ENCODE measurements at places on chromosomes 5 and 9.

GRCh38 chr5:117454716-117455212 lies 880.1 kb upstream of the SEMA6A start:
- DNase-seq, result peak; percentile 53

- DNase-seq, result no peak
These were observed 107.8 kb downstream of the SMIM23 start for GRCh38 chr5:171893290-171893886.

DNA sequence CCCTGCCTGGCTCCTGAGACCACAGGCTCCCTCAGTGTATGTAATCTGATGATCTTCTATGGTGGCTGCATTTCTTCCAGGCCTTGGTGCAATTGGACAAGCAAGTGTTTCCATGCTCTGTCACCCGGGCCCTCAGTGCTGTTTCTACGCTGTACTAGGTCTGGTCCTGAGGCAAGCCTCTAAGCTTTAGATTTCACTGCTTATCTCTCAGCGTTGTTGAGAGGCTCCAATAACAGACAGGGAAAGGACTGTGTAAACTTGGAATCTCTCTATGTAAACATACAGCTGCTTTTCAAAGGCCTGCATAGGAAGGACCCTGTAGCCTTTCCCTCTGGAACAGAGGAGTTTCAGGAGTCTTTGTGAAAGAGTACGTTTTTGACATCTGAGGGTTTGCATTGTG lies 38.6 kb upstream of the NFIB start:
- DNase-seq, result peak; percentile 1

- no peak for DNase-seq
These were observed 1.0 kb upstream of the NME5 start for GRCh38 chr5:138140268-138140667.

- no peak for DNase-seq
These were observed 68.8 kb downstream of the FEM1C start for GRCh38 chr5:115475788-115476187.

GRCh38 chr5:142428773-142429473 lies 104.1 kb upstream of the SPRY4 start:
- no peak for DNase-seq

GRCh38 chr9:99486684-99487083 lies 264.6 kb downstream of the SEC61B start:
- no peak for DNase-seq

- no peak for DNase-seq
These were observed 209.1 kb upstream of the TUT7 start for GRCh38 chr9:86563350-86563749.

GRCh38 chr5:42604171-42604711 lies 152.4 kb upstream of the CCDC152 start:
- DNase-seq, result no peak

GRCh38 chr5:171709930-171710329 lies 75.7 kb upstream of the SMIM23 start:
- DNase-seq, result no peak

- DNase-seq, result no peak
These were observed 36.3 kb upstream of the BASP1 start for GRCh38 chr5:17180864-17181723.

GRCh38 chr9:89418474-89418845 lies 79.5 kb downstream of the SEMA4D start:
- DNase-seq, result no peak

Measured in SHP77 (cell line).